NCI-H446 treated with DMSO at 0.1 percent for 48 hours (cell line): ENCODE measurements at places on chromosomes 4 and X.
A peak's percentile ranks its signal among the peaks of the same experiment; 100 is the strongest.

- DNase-seq = no peak
Measured at GRCh38 chr4:111136967-111137366, 514.1 kb upstream of the PITX2 start.

- no peak for DNase-seq
Measured at GRCh38 chr4:102551958-102552565, 50.9 kb downstream of the NFKB1 start.

DNA sequence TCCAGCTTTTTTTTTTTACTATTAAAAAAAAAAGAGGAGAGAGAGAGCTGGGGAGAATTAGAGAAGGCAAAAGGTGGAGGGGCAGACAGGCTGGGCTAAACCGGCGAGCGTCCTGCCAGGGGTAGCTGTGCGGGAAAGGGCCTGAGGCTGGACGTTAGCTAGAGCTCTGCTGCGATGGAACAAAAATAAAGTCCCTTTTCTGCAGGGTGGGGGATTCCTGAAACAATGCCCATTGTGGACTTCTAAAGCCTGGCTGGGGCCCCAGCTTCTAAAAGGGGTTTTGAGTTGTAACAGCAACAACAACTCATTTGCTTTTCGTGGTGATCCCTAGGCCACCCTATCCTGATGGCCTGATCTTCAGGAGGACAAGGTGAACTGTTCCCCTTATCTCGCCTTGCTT, 311.7 kb downstream of the FBXW7 start:
- DNase-seq = no peak

- no peak for DNase-seq
Measured at GRCh38 chrX:109270580-109271484, 211.1 kb downstream of the GUCY2F start.

DNA sequence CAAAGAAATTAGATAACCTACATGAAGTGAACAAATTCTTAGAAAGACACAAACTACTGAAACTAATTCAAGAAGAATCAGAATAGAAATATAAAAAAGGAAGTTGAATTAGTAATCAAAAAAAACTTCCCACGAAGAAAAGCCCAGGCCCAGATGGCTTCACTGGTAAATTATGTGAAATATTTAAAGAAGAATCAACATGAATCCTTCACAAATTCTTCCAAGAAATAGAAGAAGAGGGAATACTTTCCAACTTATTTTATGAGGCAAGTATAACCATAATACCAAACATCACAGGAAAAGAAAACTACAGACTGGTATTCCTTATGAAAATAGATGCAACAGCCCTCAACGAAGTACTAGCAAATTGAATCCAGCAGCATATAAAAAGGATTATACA, 30.7 kb downstream of the MOSPD2 start:
- DNase-seq = no peak

- no peak for DNase-seq
Measured at GRCh38 chr4:105130945-105131344, 15.7 kb upstream of the TET2 start.

DNA sequence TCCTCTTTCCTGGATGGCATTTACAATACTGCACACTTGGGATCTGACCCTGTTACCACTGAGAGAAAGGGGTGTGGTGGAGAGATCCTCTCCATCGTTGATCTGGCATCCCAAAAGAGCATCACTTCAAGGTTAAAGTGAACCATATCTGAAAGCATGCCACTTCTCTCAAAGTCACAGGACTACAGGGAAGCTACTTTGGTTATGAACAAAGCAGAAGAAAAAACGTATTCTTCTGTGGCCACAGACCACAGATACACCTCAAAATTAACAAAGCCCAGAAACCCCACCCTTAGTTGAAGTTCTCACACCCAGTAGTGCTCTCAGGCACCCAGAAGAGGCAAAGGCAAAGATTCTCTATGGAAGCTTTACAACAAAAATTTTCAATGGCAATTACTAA, 108.3 kb downstream of the JADE1 start:
- DNase-seq = no peak

- no peak for DNase-seq
Measured at GRCh38 chr4:146158036-146158745, 17.3 kb upstream of the LSM6 start.

GRCh38 chr4:85866508-85866907, 391.6 kb downstream of the ARHGAP24 start:
- no peak for DNase-seq

DNA sequence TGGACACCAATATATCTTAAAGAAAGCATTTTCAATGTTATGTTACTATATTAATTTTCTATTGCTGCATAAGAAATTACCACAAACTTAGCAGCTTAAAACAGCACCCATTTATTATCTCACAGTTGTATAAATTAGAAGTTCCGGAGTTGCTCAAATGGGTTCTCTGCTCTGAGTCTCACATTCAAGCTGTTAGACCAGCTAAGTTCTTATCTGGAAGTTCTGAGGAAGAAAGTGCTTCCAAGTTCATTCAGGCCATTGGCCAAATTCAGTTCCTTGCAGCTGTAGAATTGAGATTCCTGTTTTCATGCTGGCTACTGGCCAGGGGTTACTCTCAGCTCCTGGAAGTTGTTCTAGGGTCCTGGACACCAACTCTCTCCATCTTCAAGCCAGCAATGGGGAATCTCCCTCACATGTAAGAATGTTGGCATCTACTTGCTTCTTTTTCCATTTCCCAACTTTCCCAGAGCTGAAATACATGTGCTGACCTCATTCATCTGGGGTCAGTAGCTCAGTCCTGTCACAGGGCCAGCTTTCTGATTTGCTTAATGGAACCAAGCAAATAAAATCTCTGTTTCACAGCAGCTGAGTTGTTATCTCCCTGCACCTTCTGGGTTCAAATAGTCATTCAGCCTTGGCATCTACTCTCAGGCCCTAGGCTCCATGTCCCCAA, 99.6 kb upstream of the INTU start:
- DNase-seq = peak; percentile 16

- no peak for DNase-seq
Measured at GRCh38 chrX:44282753-44283152, 60.7 kb downstream of the EFHC2 start.

- DNase-seq = no peak
Measured at GRCh38 chr4:109359040-109359646, 56.7 kb upstream of the COL25A1 start.

GRCh38 chr4:174255786-174256185, 27.7 kb downstream of the FBXO8 start:
- DNase-seq = no peak

- DNase-seq = no peak
Measured at GRCh38 chrX:11352296-11352741, 59.1 kb downstream of the AMELX start.

- DNase-seq = no peak
Measured at GRCh38 chr4:174314770-174315169, 31.1 kb downstream of the CEP44 start.

- no peak for DNase-seq
Measured at GRCh38 chr4:35461931-35462659, 782.2 kb downstream of the ARAP2 start.

GRCh38 chr4:56085275-56085674, 136.5 kb downstream of the CEP135 start:
- DNase-seq = no peak

GRCh38 chr4:185276036-185276435, 66.6 kb downstream of the SNX25 start:
- no peak for DNase-seq

DNA sequence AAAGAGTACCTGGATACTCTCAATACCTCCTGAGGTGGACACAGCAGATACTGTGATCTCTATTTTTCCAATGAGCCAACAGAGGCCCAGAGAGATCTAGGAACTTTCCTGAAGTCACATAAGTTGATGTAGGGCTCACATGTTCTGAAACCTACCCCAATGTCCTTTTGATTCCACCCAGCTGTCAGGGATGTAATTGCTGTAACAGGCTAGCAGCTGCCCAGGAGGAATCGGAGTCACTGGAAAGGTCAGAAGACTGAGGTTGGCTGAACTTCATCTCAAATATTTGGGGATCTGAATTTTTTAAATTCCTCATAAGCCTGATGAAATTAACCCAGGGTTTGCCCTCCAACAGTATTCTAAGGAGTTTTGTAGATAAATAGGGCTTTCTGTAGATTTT, 52.5 kb upstream of the PROM1 start:
- no peak for DNase-seq

DNA sequence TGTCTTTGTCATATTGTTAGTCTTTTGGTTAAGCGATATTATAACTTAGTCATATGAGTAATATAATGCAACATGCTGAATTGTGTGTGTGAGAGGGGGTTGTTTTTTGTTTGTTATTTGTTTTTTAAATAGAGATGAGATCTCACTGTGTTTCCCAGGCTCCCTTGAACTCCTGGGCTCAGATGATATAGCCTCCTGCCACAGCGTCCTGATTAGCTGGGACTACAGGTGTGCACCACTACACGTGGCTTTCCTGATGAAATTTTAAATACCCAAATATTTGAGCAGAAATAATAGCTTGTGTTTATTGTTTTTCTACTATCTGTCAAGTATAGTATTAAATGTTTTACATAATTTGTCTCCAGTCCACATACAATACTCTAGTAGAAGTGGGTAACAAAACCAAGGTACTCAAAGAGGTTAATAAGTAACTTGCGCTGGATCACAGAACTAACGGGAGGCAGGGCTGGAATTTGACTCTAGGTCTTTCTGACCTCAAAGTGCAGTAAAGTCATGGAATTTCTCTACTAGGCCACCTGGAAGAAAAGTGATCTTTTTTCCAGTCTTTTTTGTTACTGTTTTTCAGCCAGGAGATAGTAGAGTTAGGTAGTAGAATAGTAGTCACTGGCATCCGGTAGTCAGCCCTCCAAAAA, 47.8 kb downstream of the CLCN3 start:
- no peak for DNase-seq

GRCh38 chr4:106679063-106679462, 310.5 kb upstream of the GIMD1 start:
- no peak for DNase-seq

- DNase-seq = no peak
Measured at GRCh38 chr4:183988874-183989273, 83.8 kb downstream of the STOX2 start.

DNA sequence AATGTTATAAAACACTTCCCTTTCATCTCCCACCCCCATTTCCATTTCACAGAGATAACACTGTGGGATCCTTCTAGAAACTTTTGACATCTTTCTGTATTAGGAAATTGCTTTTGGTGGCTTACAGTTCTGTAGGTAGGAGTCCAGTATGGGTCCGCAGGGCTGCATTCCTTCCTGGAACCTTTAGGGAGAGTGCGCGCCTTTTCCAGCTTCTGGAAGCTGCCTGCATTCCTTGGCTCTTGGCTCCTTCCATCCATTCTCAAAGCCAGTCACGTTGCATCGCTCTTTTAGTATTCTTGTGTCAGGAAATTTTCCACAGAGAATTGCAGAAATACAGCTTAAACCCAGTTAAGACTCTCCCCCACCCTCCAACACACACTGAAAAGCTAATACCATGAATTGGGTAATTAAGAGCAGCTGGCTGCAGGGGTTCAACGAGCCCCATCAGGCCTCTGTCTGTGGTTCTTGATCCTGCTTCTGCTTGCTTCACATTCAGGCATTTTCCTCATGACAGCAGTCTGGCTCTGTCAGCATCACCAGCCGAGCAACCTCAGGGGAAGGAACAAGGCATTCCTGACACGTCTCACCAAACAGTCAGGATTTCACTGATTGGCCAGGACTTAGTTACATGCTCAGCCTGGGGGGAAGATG, 48.8 kb downstream of the SEPTIN11 start:
- DNase-seq = no peak

GRCh38 chrX:85544609-85545008, 165.1 kb upstream of the POF1B start:
- no peak for DNase-seq

DNA sequence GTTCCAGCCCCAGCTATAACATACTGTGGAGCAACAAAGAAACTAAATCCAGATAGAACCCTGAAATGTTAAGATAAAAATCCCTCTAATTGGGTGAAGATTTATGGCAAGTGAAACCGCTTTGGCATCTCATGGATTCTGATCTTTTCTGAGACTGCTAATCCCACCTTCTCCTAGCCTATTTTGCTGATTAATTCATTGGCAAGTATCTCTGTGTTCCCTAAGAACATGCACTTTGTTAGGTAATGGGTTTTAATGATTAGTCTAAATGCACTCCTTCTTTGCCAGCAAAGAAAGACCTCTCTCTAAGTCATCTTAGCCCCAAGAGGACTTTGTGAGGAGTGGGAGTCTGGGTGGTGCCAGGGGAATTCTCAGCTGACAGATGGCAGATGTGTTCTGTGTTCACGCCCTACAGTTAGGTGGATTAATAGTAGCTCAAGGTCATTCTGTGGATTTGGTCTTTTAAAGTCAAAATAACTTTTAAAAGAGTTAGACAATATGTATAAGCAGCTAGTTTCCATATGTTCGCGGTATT, 171.3 kb downstream of the UNC5C start:
- peak; percentile 19 for DNase-seq

DNA sequence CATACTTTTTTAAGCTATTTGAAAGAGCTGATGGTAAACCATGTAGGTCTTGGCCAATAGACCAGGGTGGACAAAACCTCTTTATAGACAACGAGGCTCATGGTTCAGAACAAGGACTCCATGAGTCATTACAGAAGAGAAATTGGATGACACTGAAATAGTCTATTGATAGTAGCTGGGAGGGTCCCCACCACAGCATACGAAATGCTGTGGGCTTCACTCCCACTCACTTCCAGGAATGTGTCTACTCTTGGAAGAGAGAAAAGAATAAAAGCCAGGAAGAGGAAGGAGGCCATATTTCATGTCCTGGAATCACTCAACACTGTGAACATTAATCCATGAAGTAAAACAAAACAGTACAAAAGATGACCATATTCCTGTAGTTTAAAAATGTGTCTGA, 82.3 kb upstream of the MXRA5 start:
- DNase-seq = no peak

DNA sequence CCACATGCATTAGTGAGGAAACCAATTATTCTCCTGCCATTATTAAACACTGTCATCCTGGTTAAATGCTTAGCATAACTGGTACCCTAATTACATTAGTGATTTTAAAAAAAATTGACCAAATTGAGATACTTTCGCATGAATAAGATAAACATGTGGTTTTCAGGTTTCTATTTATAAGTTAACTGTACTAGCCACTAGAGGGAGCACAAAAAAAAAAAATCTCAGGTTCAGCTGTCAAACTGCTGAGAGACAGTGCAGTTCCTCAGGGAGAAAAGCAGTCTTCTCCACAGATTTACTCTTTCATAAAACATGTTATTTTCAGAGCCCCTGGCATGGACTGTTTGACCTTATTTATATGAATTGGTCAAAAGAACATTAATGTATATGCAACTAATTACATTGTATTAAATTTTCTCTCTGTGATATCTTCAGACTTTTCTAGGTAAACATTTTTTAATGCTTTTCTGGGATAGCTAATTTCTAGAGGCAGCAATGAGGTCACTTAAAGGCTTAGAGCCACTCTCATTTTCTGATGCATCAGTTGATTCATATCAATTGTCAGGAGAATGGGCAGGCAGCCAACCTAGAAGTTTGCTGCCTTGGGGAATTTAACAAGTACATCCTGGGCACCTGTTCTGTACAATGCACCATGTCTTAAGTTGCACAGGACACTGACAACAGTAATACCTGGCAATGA, 167.5 kb downstream of the CDS1 start:
- DNase-seq = peak; percentile 55

DNA sequence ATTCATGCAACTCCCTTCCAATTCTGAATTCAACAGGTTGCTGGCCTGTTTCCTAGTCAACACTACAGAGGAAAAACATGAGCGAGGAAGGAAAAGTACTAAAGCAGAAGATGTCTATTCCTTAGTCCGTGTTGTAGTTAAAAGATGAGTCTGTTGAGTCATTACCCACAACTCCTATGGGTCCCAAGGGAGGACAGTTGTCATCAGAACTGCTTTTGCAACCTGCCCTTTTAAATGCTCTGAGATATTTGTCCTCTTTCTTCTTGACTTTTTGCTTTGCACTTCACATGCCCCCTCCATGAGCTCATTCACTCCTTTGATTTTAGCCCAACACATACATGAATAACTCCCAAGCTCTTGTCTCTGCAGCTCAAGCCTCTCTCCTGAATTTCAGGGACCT, 119.2 kb downstream of the CORIN start:
- DNase-seq = no peak
